ENCODE measurements at places on chromosomes 3 and 15. TPM values are rescaled to one million over a fixed set of nuclear protein-coding genes. Genes with fewer than 3 reads are reported as not detected.

COL8A1 gene
- 0.14 TPM for total RNA-seq

NPAP1 gene
- 0.30 TPM for total RNA-seq

DPPA2 gene
- total RNA-seq: 1.1 TPM

GRCh38 chr3:186514296-186515002 lies 29.7 kb downstream of the CRYGS start:
- no peak for DNase-seq

DNA sequence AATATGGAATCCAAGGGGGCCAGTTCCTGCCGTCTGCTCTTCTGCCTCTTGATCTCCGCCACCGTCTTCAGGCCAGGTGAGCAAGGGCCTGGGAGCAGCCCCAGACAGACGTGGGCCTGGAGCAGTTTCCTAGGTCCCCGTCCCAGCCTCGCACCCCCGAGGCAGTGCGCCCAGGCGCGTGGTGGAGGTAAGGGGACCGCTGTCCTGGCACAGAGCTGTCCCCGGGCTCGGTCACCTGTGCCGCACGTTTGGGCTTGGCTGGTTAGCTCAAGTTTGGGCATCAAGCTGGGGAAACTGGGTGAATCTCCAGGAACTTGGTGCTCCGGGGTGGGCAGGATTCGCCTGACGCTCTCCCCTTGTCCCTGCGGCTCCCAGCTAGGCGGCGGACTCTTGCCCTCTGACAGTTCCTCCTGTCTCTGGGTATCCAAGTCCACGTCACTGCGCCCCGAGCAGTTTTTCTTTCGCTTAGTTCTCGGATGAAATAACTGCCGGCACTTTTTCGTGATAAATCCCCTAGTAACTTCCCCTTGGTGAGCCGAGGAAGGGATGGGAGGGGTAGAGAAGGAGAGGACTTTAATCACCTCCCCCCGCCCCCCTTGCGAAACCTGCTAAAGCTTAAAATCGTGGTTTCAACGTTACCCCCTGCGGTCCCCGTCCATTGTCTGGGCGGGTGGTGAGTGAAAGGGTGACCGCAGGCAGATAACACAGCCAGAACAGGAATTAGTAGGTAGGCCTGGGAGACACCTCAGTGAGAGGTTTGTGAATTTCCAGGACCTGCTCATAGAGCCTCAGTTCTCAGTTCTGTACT lies 901 bp downstream of the ALCAM start:
- DNase-seq: peak; percentile 18

- no peak for DNase-seq
These were observed 552.6 kb upstream of the GOLIM4 start for GRCh38 chr3:168648321-168648720.

GRCh38 chr3:4688411-4688810 lies 195.3 kb downstream of the ITPR1 start:
- DNase-seq: no peak
